ENCODE measurements at places on chromosomes 4 and X. TPM values are rescaled to one million over a fixed set of nuclear protein-coding genes. Genes with fewer than 3 reads are reported as not detected.
A peak's percentile ranks its signal among the peaks of the same experiment; 100 is the strongest.

GRCh38 chr4:127463883-127464282 lies 168.9 kb upstream of the INTU start:
- DNase-seq = no peak

DNA sequence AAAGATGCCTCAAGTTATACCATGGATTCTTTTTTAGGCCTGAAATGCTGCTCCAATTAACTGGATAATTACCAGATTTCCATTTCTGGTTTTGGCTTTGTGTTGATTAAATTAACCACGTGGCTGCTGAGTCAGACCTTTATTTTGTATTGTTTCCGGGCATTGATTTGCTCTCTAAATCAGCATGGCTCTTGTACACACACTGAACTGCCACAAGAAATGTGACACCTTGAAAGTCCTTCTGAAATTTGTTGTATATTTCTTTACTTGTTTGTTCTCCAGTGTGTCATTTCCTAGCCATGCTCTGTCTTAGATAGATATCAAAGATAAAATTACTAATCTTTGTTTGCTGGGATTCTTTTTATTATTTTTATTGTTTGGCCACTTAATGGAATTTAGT lies 11.7 kb downstream of the MTTP start:
- no peak for DNase-seq

The TAF1 gene
- 31.6 TPM for total RNA-seq

- DNase-seq = peak; percentile 69
Observed at GRCh38 chrX:132217203-132218073, 1.8 kb downstream of the RAP2C start.

DNA sequence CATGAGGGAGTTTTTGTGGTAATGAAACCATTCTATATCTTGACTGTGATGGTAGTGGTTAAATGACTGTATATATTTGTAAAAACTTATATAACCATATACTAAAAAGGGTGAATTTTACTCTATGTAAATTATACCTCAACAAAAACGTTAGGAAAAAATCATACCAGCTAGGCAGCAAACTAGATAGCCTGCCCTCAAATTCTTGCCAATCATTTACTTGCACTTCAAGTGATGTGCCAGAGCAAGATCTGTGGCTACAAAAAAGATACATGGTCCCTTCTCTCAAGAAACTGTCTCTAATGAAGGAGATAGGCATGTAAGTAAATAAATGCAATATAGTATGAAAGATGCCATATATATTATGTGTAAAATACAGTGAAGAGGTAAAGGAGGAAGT lies 10.0 kb upstream of the RNF128 start:
- no peak for DNase-seq

GRCh38 chrX:150897421-150898320 lies 797 bp downstream of the CD99L2 start:
- peak; percentile 35 for DNase-seq

The SHROOM3 gene
- total RNA-seq = 158 TPM

DNA sequence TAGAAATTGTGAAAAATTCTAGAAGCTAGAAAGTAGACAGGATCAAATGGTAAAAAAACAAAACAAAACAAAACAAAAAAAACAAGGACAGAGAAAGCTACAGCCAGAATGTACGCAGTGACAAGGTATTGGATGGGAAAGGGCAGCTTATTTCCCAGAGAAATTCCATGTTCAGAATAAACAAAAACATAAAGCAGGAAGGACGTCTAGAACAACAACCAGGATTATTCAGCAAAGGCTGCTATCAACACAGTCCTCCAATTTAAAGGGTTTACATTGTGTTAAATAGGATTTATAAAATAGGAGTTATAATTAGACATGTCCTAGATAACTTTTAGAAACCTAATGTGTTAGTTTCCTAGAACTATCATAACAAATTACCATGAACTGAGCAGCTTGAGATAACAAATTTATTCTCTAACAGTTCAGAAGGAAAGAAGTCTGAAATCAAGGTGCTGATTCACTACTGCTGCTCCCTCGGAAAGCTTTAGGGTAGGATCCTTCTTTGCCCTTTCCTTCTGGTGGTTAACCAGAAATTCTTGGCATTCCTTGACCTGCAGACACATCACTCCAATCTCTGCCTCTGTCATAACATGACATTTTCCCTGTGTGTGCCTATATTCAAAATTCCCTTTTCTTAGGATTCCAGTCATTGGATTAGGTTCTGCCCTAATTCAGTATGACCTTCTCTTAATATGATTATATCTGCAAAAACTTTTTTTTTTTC lies 175.6 kb downstream of the SNCA start:
- no peak for DNase-seq

- DNase-seq = no peak
Observed at GRCh38 chr4:88865046-88865445, 167.4 kb upstream of the NAP1L5 start.

The KLB gene
- total RNA-seq = 2.3 TPM

- DNase-seq = no peak
Observed at GRCh38 chr4:134787315-134787714, 585.7 kb upstream of the PABPC4L start.

GRCh38 chr4:171534391-171534790 lies 278.8 kb upstream of the GALNTL6 start:
- DNase-seq = no peak

DNA sequence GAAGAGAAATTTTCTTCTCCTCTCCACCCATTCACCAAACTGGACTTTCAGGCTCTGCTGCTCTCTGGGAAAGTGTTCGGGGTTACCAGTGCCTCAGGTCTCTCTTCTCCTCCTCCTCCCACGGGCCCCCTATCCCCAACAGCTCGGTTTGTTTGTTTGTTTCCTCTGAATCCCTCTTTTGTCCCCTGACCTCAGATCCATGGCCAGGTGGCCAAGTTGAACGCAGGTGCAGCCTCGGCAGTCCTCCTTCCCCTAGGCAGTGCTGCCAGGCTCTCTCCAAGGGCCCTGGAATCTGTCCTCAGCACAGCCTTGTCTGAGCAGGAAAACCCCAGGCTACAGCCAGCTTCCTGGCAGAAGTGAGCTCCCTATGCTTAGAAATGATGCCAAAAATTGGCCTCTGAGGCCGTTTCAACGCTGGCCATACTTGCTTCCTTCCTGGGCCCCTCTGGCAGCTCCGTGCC lies 60.0 kb downstream of the FHDC1 start:
- DNase-seq = no peak

GRCh38 chr4:81508411-81509185 lies 36.9 kb upstream of the RASGEF1B start:
- no peak for DNase-seq

- DNase-seq = no peak
Observed at GRCh38 chr4:14582677-14583076, 419.6 kb upstream of the CPEB2 start.

DNA sequence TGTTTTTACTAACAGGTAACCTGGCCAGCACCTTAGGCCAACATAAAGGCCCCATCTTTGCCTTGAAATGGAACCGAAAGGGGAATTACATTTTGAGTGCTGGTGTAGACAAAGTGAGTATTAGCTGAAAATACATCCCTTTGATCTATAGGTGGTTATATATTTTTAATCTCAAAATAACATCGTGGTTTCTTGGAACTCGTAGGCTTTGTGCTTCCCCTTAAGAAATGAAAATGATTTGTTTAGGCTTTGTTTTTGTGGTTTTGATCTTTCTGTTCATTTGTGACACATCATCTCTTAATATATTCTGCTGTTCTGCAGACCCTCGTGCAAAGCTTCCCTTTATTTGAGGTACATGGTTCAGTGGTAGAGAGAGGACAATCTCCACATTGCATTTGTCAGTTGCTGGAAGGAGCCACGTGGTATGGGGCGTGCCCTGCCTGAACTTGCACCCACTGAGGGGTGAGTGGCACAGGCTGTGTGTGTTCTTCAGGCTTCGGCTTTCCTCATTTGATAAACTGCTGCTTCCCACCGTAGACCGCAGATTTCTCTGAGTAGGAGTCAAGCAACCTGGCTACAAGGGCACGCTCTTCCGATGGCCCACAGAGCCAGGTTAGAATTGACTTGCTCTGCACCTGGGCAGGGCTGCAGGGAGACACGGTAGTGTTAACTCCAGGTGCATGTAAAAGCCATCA lies 72.2 kb downstream of the GPR143 start:
- DNase-seq = no peak

The HHIP gene
- 4.9 TPM for total RNA-seq

The APLN gene
- total RNA-seq = 0.40 TPM

GRCh38 chrX:79365591-79365990 lies 1.5 kb downstream of the ITM2A start:
- DNase-seq = no peak

The GATA1 gene
- not detected for total RNA-seq

The TDO2 gene
- total RNA-seq = not detected

GRCh38 chr4:186760576-186760975 lies 36.9 kb upstream of the FAT1 start:
- no peak for DNase-seq

The SUPT20HL1 gene
- total RNA-seq = not detected

DNA sequence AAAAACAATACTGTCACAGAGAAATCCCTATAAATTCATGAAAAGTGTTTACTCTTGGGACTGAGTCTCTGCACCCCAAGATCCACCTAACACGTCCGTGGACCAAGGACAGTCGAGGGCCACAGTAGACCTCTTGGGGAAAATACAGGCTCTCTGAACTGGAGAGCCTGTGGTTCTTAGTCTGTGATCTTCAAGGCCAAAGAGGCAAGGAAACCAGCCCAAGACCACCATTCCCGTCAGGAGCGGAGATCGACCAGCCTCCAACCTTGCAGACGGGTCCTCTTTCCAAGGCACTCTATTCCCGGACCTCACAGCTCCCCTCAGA lies 1.6 kb upstream of the APBB2 start:
- no peak for DNase-seq

DNA sequence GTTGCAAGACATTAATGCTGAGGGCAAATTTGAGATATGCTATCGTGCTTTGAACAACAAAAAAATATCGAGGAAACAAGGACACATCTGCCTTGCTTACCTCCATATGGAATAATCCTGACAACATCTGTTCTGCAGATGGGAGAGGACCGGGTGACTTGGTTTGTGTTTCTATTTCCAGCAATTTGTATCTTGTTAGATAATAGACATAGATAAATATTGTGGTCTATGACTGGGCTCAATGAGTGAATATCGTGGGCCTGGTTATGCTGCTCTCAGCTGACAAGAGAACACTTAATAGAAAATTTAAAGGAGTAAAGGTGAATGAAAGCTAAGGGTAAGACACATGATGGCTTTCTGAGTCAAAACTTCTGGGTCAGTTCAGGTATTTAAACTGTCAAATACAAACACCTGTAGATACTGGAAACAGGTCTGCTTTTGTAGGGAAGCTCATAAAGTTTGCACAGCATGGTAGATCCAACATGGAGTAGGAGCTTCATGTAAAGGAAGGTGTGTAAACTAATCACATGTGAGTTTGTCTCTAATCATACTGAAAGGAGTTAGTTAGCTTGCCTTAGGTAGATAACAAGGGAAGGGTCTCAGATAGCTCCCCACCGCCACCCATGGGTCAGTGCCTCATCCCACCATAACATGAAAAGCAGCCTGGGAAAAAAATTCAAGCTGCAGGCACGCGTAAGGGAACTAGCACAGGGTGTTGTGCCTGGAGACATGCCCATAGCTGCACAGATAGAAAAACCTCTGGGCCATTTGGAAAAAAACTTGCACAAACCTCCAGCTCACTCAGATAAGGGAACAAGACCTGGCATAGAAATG lies 904.1 kb upstream of the EPHA5 start:
- no peak for DNase-seq

DNA sequence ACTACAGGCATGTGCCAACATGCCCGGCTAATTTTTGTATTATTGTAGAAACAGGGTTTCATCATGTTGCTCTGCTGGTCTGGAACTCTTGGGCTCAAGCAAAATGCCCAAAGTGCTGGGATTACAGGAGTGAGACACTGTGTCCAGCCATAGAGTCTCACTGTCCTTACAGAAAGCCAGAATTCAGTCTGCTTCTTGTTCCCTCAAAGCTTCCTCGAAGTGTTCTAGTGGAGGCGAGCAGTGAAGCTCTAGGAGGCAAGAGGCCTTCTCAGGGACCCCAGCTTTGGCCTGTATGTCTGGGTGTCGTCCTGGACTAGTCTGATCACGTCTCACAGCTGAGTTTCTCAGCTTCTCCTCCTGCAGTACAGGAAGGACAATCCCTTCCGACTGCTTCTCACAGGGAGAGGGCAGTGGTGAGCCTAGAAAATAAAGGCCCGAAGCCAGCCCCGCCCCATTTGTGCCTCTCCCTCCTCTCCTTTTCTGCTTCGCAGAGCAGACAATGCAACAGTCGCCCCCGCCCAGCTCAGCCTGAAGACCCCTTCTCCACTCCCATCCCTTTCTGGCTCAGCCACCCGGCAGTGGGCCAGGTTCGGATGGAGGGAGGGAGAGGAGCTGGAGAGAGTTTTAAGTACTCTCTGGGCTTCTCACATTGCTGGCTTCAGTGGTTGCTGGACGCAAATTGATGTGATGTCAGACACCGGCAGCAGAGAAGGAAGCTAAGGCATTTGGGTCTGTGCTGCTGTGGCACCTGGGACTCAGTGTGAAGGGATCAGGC lies 11.1 kb upstream of the FAM3A start:
- DNase-seq = peak; percentile 81

The RNF128 gene
- total RNA-seq = 37.1 TPM

DNA sequence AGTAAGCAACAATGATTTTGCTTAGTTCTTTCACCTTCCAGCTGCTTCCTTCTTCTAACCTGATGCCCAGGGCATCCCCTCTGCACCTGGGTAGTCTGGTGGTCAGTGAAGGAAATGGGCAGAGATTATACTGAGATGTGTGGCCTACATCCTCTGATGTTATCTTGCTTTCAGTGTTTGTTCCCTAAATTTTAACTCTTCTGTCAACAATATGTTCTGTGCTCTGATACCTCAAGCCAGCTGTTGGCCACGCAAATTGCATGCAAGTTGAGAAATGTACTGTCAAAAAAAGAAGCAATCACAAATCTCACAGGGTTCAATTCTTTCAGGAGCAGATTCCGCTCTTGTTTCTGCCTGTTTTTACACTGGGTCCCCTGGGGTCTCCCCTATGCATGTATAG lies 73.8 kb downstream of the FBXW7 start:
- no peak for DNase-seq

The PTPN13 gene
- total RNA-seq = 4.8 TPM

- DNase-seq = no peak
Observed at GRCh38 chrX:17298564-17298963, 76.4 kb upstream of the NHS start.

Measured in left colon (tissue), 2 donors.